ENCODE measurements at places on chromosomes 7 and 10.

- DNase-seq, result no peak
Observed at GRCh38 chr7:5631752-5632151, 149.7 kb downstream of the RNF216 start.

GRCh38 chr7:130396109-130396508, 15.8 kb downstream of the CPA1 start:
- no peak for DNase-seq

GRCh38 chr10:98074315-98074911, 44.0 kb upstream of the CRTAC1 start:
- DNase-seq, result no peak

DNA sequence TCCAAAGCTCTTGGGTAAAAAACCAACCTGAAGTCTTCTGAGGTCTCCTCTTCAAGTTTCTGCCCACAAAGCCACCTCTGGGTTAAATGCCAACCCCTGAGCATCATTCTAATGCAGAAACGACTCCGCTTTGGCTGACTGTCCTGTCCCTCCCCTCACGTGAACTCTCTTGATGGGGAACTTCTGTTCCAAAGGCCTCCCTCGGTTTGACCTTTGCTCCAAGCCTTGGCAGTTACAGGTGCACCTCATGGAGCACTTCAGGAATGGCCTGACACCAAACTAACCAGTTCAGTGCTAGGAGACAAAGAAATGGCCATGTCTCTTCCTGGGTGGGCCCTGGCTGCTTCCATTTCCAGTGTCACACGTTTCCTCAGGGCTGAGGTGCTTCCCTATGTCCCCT, 20.0 kb downstream of the CAMK2G start:
- no peak for DNase-seq

DNA sequence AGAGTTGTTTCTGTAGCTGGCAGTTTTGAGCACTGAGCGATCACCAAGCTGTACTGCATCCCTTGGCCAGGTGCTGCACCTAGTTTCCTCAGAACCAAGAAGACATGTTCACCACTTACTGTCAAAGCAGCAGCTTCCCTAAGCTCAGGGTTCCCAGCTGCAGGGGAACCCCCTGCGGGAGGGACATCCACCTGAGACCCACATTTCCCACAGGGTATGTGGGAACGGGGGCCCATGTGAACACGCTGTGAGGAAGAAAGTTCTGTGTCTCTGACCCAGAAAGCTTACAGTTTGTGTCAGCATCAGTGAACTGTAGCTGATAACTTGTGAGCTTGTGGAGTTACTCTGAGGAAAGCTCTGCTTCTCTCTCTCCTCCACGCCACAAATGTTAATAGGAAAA, 436.8 kb upstream of the IGFBP3 start:
- no peak for DNase-seq

DNA sequence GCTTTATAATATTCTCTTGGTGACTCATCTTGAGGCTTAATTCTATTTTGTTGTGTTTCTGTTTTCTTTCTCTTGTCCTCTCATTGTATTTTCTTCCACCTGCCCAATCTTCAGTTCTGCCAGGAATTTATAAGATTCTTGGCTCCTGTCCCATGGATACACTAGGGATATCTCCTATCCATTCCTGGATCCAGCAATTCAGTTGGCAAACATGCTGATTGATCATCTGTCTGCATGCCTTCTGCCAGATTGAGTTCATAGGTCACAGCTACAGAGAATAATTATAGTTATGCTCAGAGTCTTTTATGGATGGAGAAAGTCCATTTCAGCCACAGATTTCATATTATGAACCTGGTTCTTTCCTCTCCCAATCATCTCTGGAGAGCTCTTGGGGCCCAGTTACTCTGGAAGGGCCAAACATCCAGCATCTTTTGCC, 140.4 kb upstream of the MAGI2 start:
- no peak for DNase-seq

- no peak for DNase-seq
Observed at GRCh38 chr10:18542832-18543231, 108.6 kb downstream of the NSUN6 start.

GRCh38 chr10:26737730-26738129, 40.2 kb downstream of the PDSS1 start:
- no peak for DNase-seq

DNA sequence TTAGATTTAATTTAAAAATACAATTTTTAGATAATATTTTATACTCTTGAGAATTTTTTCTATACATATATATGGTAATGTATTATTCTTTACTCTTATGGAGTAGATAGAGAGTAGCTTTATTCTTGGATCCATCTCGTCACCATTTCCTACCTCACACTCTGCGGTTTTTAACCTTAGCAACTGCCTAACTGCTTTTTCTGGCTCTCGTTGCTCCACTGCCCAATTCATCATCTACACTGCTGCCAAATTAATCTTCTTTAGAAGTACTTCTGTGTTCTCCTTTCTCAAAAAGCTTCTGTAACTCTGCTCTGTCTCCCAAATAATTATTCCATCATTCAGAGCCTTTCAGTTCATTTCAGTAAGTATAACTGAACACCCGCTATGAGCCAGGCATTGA, 35.3 kb downstream of the CAPZA2 start:
- no peak for DNase-seq

DNA sequence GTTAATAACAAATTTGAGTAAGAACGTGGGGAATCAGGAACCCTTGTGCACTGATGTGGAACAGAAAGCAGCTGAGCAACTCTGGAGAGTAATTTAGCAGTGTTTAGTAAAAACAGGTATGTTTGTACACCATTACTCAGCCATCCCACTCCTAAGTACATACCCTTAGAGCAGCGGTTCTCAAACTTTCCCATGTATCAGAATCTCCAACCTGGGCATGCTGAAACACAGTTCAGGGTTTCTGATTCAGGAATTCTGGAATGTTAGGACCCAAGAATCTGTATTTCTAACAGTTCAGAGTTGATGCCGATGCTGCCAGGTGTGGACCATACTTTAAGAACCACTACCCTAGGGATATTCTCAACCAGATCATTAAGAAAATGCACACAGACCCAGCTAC, 5.1 kb downstream of the SGMS1 start:
- DNase-seq, result no peak

DNA sequence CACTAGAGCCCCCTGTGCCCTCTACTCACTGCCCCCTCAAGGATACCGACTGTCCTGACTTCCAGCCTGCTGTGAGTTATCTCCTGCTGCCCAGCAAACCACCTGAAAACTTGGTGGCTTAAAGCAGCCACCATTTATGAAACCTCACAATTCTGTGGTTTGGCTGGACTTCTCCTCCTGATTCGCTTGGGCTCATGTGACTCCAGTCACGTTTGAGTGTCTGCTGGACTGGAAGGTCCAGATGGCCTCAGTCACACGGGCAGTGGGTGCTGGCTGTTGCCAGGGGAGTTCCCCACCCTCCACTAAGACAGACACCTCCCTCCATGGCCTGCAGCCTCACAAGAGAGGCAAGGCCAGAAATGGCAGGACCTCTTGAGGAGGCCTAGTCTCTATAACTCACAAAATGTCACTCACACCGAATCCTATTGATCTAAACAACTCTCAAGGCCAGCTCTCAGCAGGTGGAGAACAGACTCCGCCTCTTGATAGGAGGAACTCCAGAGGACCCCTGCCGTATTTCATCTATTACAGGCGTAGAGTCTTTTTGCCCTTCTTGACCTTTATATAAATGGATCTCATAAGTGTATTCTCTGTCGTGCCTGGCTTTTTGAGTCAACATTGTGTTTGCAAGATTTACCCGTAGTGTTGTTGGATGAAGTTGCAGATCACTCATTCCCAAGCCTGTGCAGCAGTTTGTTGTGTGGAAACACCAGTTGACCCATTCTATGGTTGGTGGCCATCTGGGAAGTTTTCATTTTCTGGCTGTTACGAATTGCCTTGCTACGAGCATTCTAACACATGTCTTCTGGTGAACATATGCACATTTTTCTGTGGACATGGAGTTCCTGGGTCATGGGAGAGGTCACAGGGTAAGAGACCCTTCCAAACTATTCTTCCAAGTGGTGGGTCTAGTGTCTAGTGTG, 48.3 kb downstream of the ZMIZ1 start:
- no peak for DNase-seq

DNA sequence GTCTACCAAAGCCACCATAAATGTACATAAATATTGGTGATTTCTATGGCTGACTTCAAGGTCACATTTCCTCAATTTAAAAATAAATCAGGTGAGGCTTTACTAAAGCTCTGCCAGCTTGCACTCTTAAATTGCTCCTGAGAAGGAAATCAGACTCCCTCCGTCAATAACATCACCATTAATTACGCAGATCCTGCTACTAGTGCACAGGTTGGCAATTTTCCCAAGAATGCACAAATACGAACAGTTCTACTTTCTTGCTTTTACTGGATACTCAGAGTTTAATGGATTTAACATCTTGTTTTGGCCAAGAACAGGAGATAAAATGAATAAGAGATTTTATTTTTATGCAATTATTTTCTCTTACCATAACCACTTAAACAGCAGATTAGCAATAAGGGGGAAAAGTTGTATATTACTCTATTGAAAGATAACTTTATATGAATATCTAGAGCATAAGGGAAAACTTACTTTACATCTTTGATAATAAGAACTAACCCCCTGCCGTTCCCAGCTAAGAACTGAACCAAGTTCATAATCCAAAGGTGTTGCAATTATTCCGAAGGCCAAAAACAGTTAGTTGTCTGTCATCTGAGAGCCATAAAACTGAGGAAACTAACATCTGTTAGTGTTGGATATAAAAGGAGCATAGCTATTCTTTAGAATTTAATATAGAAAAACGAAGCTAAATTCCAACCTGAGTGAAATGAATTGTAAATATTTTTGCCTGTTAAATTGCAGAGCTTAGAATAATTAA, 140.5 kb downstream of the TWIST1 start:
- no peak for DNase-seq

DNA sequence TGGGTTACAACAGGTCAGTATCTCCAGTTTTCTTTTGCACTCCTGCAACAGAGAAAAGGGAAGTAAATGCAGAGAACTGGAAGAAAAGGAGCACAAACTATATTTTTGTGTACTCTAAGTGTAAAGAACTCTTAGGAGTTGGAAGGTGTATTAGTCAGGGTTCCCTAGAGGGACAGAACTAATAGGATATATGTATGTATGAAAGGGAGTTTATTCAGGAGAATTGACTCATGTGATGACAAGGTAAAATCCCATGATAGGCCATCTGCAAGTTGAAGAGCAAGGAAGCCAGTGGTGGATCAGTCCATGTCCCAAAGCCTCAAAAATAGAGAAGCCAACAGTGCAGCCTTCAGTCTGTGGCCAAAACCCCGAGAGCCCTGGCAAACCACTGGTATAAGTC, 22.6 kb upstream of the RAB18 start:
- no peak for DNase-seq

- no peak for DNase-seq
Observed at GRCh38 chr10:64271983-64272382, 750.8 kb downstream of the REEP3 start.

DNA sequence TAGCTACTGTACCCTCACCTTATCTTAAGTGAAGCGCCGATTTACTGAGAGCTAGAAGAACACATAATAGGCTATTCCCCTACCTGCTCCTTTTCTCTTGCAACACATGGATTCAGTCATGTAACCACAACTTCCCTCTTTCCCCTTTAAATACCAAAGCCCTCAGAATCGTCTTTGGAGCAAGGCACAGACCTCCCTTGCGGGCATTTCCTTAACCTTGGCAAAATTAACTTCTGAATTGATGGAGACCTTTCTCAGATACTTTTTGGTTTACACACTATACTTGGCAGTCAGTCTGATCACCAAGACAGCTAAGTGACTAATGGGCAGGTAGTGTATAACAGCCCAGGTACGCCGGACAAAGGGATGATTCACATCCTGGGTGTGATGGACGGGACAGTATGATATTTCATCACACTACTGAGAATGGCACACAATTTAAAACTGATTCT, 72.7 kb upstream of the SEC61G start:
- DNase-seq, result no peak

DNA sequence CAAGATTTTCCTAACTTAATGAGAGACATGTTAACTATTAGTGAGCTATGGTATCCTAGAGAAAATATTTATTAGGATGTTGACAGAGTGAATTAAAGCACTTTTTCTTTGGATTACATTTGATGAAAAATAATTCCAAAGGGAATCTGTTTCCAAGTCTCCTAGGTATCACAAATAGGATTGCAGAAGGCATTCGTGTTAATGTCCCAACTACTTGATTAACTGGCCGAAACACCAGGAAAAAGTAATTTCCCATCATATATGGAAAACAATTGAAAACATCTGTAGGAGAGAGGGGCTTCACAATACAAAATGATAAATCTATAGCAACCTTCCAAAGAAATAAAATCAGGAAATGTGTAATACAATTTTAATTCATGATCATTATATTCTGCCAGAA, 406.7 kb downstream of the PARD3 start:
- DNase-seq, result no peak

GRCh38 chr10:88190123-88190522, 326.7 kb downstream of the PTEN start:
- DNase-seq, result no peak

GRCh38 chr10:60430017-60430416, 40.3 kb upstream of the ANK3 start:
- DNase-seq, result no peak

- no peak for DNase-seq
Observed at GRCh38 chr7:14905764-14906163, 3.2 kb upstream of the DGKB start.

DNA sequence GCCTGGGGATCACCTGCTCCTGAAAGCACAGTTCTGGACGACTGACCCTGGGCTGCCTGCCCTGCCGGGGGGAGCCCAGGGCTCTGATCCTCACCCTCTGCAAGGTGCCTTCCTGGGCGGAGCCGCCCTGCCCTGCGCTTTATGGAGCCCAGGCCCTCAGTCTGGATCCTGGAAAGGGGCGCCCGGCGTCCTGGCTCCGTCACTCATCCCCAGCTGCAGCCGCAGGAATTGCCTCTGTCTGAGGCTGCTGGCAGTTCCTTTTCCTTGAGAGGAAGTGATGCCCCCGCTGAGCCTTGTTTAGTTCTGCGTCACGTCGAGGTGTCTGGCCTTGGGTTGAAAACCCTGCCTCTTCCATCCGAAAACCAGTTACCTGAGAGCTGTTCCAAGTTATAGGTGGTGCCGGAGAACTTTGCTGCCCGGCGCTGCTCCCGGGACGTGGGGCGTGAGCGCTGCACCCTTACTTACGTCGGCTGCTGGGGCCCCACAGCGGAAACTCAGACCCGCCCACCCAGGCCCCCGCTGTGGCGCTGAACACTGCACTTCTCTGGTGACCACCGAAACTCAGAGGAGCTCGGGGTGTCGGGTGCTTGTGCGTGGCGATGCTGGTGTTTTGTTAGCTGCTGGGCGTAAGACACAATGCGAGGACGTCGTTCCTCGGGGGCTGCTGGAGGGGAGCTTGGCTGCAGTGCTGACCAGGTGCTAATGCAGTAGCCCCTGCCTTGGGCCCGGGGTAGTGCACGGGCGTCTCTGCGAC, 5.4 kb downstream of the MAFK start:
- no peak for DNase-seq

- DNase-seq, result no peak
Observed at GRCh38 chr10:89080660-89081059, 90.1 kb downstream of the FAS start.

- DNase-seq, result no peak
Observed at GRCh38 chr7:34762764-34763163, 104.7 kb downstream of the NPSR1 start.

GRCh38 chr7:37540917-37541316, 92.3 kb upstream of the ELMO1 start:
- no peak for DNase-seq

- DNase-seq, result peak; percentile 76
Observed at GRCh38 chr7:142964502-142965246, 2.5 kb upstream of the KEL start.

Measured in hematopoietic multipotent progenitor cell treated with erythropoietin and hydrocortisone succinate and interleukin-3 and kit ligand, for 17 days (in vitro differentiated cells).